ENCODE measurements at places on chromosomes 7 and 10. TPM values are rescaled to one million over a fixed set of nuclear protein-coding genes. Genes with fewer than 3 reads are reported as not detected.
A peak's percentile ranks its signal among the peaks of the same experiment; 100 is the strongest.

Gene ZNF777
- total RNA-seq: 19.6 TPM

Gene EGFR
- total RNA-seq: 0.59 TPM

Gene CPA4
- total RNA-seq: not detected

Gene CALHM1
- not detected for total RNA-seq

Gene GTF2IRD1
- 80.4 TPM for total RNA-seq

Gene GARIN1A
- 2.2 TPM for total RNA-seq

Gene NPY
- 34.4 TPM for total RNA-seq

GRCh38 chr7:5428478-5429252 lies 5.0 kb upstream of the TNRC18 start:
- peak; percentile 95 for DNase-seq

GRCh38 chr7:104627516-104627915 lies 299.1 kb downstream of the LHFPL3 start:
- peak; percentile 50 for DNase-seq

- DNase-seq: no peak
These were observed 89.1 kb downstream of the GPR158 start for GRCh38 chr10:25263931-25264330.

DNA sequence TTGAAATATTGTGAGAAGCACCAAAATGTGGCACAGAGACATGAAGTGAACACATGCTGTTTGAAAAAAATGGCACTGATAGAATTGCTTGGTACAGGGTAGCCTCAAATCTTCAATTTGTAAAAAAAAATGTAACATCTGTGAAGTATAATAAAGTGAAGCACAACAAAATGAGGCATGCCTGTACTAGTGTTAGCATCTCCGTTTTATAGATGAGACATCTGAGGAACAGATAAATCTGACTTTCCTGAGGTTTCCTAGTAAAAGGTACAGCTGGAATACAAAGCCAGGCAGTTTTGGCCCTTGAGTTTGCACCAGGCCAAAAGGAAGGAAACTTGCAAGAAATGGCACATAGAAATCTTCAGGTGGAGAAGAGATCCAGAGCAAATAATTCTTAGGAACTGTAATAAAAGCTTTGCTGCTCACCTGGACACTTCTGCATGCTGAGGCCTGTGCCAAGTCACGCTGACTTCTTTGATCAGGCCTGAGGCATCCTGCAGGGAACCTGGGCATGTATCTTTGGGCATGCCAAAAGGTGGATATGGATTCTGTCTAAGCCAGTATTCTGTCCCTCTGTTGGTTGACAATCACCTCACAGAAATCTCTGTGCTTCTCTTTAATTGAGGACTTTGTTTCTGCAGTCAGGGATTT lies 251.5 kb upstream of the PLPP4 start:
- DNase-seq: no peak

GRCh38 chr7:151371266-151371665 lies 29.7 kb downstream of the NUB1 start:
- DNase-seq: no peak

DNA sequence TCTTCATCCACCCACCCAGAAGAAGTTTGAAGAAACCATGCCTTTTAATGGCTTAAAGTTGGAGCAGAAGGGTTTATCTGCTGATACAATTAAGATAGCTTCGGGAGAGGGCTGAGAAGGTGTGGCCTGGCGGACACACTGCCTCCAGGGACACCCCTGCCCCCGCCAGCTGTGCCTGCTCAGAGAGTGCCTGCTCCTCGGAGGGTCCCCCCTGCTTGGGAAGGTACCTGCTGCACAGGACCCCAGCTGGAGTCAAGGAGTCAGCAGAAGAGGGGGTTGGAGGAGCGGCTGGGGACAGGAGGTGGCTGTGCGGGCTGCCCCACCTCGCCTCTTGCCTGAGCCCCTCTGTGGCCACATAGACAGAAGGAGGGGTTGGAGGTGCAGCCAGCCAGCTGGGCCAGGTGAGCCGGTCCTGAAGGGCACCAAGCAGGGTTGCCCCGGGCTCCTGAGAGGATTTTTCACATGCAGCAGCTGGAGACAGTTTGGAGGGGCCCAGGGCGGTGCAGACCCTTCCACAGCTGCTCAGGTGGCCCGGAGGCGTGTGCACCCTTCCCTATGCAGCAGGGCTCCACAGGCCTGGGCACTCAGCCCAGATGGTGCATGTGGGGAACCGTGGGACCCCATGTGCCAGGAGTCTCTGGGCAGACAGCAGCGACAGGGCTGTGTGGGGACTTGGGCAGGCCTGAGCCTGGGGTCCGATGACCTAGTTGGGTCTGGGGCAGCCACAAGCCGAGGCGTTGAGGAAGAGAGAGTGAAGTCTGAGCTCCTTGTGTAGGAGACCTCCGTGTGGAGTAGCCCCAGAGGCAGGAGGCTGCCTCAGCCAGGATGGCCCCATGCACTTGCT lies 118.9 kb downstream of the INPP5A start:
- no peak for DNase-seq

DNA sequence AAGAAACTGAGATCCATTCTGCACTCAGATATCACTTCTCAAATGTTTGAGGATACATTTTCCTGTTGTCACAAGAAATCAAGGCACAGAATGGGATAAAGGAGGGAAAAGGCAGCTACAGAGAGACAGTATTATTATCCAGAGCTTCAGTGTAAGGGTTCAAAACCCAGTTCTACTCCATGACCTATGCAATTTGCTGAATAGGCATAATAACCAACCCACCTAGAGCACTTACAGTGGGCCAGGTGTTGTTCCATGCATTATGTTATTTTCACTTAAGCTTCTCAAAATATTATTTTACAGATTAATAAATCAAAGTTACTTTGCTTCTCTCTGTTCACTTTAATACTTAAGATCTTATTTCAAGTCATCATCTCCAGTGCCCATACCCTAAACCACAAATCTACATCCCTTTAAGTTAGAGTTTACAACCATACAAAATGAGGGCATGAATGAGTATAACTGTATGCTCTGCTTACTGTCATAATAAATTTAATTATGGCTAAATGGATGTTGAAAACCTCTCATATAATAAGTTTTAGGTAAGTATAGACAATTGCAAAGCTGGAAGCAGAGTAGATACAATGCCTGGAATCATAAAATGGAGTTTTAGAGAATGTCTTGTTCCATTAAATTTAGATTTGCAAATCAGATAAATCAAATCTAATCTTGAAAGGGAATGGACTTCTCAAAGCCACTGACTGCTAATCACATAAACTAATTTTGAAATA lies 28.1 kb upstream of the PCLO start:
- no peak for DNase-seq

DNA sequence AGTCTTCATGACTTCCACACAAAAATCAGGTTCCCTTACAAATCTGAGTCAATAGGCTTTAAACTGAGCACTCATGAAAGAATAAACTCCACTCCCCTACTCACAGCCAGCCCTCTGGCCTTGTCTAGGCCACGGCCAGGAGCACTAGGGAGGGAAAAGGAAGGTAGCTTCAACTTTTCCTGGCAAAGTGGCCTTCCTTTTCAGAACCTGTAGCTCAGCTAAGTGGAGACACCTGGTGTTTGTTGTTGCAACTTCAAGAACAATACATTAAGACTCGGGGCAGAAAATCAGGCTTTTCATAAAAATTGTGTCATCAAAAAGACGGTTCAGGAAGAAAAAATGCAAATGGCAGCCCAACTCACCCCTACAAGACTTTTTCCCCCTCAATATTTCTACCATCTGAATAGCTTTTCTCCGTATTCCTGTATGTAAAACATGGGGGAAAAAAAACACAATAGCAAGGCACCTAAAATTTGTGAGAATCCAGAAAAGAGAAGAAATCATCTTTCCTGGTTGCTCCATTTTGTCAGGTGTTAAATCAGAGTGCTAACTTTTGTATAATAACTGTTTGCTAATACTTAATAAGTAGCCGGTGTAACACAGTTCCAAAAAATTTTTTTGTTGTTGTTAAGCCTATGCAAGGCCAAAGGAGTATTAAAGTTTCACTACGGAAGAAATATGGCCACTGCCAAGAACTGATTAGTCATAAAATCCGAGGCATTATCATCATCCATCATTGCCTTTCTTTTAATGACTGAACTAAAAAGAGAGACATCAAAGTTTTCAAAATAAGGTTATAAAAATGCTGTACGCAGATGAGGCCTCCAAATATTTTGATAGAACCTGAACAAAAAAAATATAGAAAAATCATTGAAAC lies 66.2 kb upstream of the ARID5B start:
- DNase-seq: peak; percentile 80

DNA sequence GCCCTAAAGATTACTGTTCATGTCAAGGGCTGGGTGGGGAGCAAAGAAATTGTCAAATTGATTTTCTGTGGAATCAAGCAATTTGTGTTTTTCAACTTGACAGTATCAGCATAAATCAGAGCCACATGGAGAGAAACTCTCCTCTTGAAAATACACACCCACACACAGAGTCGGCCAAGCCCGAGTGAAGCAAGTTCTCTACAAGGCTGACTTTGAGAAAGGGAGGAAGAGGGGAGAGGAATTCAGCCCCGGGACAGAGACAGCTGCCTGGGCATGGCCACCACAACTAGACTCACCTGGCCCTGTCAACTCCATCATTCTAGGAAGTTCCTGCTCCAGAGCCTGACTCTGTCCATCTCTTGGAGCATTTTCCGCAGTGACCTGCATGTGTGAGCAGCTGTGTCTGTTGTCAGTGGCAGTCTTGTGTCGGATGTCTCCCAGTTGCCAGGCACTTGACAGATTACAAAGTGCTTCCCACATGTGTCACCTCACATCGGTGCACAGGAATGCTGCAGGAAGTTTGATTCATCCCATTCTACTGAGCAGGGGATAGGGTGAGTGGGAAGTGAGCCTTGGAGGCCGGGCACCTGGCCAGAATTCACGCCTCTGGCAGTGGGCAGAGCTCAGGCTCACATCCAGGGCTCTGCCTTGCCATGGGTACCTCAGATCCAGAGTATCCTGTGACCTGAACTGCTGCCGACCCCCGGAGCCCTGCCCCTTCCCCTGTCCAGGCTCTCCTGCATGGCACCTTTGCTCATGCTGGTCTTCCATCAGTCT lies 37.9 kb downstream of the ADAM12 start:
- no peak for DNase-seq

DNA sequence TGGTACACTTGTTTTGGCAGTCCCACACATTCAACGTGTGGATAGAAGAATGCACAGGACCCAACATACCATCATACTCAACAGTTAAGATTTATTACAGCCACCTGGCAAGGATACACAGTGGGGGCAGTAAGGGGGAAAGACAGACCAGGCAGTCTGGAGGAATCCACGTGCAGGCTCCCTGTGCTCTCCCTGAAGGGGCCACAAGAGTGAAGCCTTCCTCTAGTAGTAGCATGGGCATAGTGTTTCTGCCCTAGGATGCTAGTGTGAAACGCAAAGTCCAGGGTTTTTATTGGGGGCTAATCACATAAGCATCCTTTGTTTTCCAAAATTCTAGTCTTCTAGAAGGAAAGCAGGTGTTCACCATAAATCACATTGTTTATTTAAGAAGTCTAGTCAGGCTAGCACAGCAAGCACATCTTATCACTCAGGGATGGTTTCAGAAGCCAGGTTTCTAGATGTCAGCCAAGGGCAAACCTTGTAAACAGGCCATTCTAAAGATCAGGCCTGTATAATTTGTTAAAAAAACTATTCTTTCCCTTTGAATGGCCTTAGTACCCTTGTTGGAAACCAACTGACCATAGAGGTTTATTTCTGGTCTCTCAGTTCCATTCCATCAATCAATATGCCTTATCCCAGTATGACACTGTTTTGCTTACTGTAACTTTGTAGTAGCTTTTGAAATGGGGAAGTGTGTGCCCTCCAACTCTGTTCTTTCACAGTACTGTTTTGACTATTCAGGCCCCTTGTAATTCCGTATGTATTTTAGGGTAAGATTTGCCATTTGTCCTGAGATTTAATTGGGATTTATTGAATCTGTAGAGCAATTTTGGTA lies 12.4 kb upstream of the TFAM start:
- no peak for DNase-seq
